Prostate gland (tissue), 2 donors: ENCODE measurements at places on chromosomes 16 and 17. TPM values are rescaled to one million over a fixed set of nuclear protein-coding genes. Genes with fewer than 3 reads are reported as not detected.

GRCh38 chr16:22189473-22190080 is 16.5 kb upstream of the EEF2K start:
- no peaks in the 10 kb centered on the region for H3K36me3 ChIP-seq
- H3K27me3 ChIP-seq = no peaks in the 10 kb centered on the region
- H3K4me1 ChIP-seq = peaks cover 12% of the 10 kb centered on the region
- H3K4me3 ChIP-seq = peak overlapping the region; percentile 68
- peak; percentile 43 for DNase-seq

Gene EMP2
- 87.2 TPM for total RNA-seq

GRCh38 chr16:59198487-59198886 is 464.4 kb upstream of the GOT2 start:
- no peaks in the 10 kb centered on the region for H3K4me1 ChIP-seq
- no peak overlapping the region for H3K4me3 ChIP-seq
- DNase-seq = no peak
- H3K36me3 ChIP-seq = no peaks in the 10 kb centered on the region

Gene TNFRSF17
- total RNA-seq = not detected

- H3K4me1 ChIP-seq = no peaks in the 10 kb centered on the region
- DNase-seq = no peak
- H3K27ac ChIP-seq = no peak overlapping the region
- no peak overlapping the region for H3K4me3 ChIP-seq
- H3K36me3 ChIP-seq = no peaks in the 10 kb centered on the region
These were observed 235.7 kb upstream of the AXIN2 start for GRCh38 chr17:65797101-65797500.

Gene ITGAX
- total RNA-seq = 3.7 TPM

Gene TMEM204
- 20.7 TPM for total RNA-seq

GRCh38 chr17:15092762-15093161 is 172.4 kb downstream of the PMP22 start:
- H3K36me3 ChIP-seq = no peaks in the 10 kb centered on the region
- H3K27me3 ChIP-seq = no peaks in the 10 kb centered on the region
- H3K4me1 ChIP-seq = no peaks in the 10 kb centered on the region
- DNase-seq = no peak
